ENCODE measurements at places on chromosomes 12 and 14.
A peak's percentile ranks its signal among the peaks of the same experiment; 100 is the strongest.

- no peak for DNase-seq
Observed at GRCh38 chr12:120249875-120250795, 15.4 kb downstream of the PXN start.

GRCh38 chr12:124804011-124804621, 59.5 kb downstream of the SCARB1 start:
- no peak for DNase-seq

GRCh38 chr12:113980537-113981337, 14.6 kb upstream of the RBM19 start:
- peak; percentile 57 for DNase-seq

GRCh38 chr14:29710015-29710414, 217.6 kb downstream of the PRKD1 start:
- DNase-seq: no peak

GRCh38 chr12:103596981-103597380, 9.9 kb downstream of the STAB2 start:
- DNase-seq: no peak

Measured in NCI-H1048 (cell line).